ENCODE measurements at places on chromosomes 13 and 19. TPM values are rescaled to one million over a fixed set of nuclear protein-coding genes. Genes with fewer than 3 reads are reported as not detected.

- no peak for DNase-seq
- peaks cover 2% of the 10 kb centered on the region for H3K4me1 ChIP-seq
- no peak overlapping the region for H3K27ac ChIP-seq
- no peaks in the 10 kb centered on the region for H3K36me3 ChIP-seq
Observed at GRCh38 chr13:113357529-113357928, 6.4 kb downstream of the GRTP1 start.

DNA sequence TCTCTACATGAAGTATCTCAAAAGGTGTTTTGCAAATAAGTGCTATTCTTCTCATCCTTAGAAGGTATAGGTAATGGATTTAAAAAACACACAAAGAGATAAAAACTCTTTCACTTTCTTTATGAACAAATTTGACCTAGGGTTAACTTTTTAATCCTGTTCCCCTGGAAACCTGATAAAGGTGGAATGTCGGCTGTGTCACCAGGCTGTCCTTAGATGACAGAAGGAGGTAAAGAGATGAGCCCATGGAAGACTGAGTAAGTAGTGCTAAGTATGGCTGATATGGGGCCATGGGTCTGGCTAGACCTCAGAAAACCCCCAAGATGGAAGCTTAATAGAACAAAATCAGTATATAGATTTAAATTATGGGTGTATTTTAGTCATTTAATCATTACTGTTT is 153.8 kb upstream of the LSM14A start:
- no peak overlapping the region for H3K27ac ChIP-seq
- no peak for DNase-seq
- no peaks in the 10 kb centered on the region for H3K27me3 ChIP-seq
- no peak overlapping the region for H3K4me3 ChIP-seq
- H3K36me3 ChIP-seq = no peaks in the 10 kb centered on the region
- H3K4me1 ChIP-seq = no peaks in the 10 kb centered on the region

- peaks cover 5% of the 10 kb centered on the region for H3K4me1 ChIP-seq
- H3K4me3 ChIP-seq = no peak overlapping the region
- H3K36me3 ChIP-seq = no peaks in the 10 kb centered on the region
- no peak overlapping the region for H3K27ac ChIP-seq
- no peak for DNase-seq
Observed at GRCh38 chr13:77696006-77696878, 1.2 kb upstream of the SLAIN1 start.

IZUMO2 gene
- not detected for total RNA-seq

GRCh38 chr19:17767559-17767958 is 16.3 kb downstream of the FCHO1 start:
- no peak for DNase-seq
- no peak overlapping the region for H3K4me3 ChIP-seq
- no peaks in the 10 kb centered on the region for H3K27me3 ChIP-seq
- H3K36me3 ChIP-seq = no peaks in the 10 kb centered on the region

- no peak overlapping the region for H3K27ac ChIP-seq
- no peak for DNase-seq
- H3K4me1 ChIP-seq = peaks cover 2% of the 10 kb centered on the region
- H3K4me3 ChIP-seq = no peak overlapping the region
- H3K27me3 ChIP-seq = no peaks in the 10 kb centered on the region
- H3K36me3 ChIP-seq = no peaks in the 10 kb centered on the region
Observed at GRCh38 chr13:34207334-34207733, 389.4 kb downstream of the RFC3 start.

GRCh38 chr13:57075588-57075987 is 65.1 kb upstream of the PRR20A start:
- H3K4me1 ChIP-seq = no peaks in the 10 kb centered on the region
- no peak for DNase-seq
- H3K27me3 ChIP-seq = no peaks in the 10 kb centered on the region
- no peak overlapping the region for H3K4me3 ChIP-seq

DNA sequence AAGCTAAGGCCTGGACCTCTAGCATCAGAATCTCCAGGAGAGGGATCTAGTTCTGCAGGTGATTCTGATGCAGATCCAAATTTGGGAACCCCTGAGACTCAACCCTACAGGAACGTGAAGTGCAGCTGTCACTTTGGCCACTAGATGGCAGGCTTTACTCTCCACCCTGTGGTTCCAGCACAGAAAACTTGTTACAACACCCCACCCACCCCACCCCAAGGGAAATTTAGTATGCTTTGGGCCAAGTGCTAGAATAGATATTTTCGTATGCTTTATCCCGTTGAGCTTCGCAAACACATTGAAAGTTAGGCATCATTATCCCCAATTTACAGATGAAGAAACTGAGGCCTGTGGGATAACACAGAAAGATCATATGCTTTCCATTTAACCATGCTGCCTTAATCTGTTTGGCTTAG is 232.0 kb downstream of the B3GLCT start:
- no peak overlapping the region for H3K27ac ChIP-seq
- no peaks in the 10 kb centered on the region for H3K36me3 ChIP-seq
- no peaks in the 10 kb centered on the region for H3K4me1 ChIP-seq
- H3K27me3 ChIP-seq = no peaks in the 10 kb centered on the region
- DNase-seq = peak; percentile 42
- no peak overlapping the region for H3K4me3 ChIP-seq

DNA sequence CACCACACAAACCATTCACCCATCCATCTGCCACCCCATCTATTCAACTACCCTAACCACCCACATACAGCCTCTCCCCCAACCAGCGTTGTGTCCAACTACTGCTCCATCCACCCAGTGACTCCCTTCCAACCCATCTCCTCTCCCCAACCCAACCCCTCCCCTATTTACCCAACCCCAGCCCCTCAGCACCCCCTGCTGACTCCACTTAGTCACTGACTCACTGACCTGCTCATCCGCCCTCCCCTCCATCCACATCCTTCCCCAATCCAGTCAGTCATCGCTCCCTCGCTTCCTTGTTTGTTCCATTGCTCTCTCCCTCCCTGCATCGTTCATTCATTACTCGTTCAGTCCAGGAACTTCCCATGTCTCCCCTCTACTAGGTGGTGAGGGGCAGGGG is 39.2 kb downstream of the KCNC3 start:
- H3K4me3 ChIP-seq = no peak overlapping the region
- no peak overlapping the region for H3K27ac ChIP-seq
- no peak for DNase-seq

- no peak overlapping the region for H3K4me3 ChIP-seq
- H3K36me3 ChIP-seq = no peaks in the 10 kb centered on the region
- no peaks in the 10 kb centered on the region for H3K27me3 ChIP-seq
- no peak for DNase-seq
- no peak overlapping the region for H3K27ac ChIP-seq
Observed at GRCh38 chr19:16849168-16849567, 20.0 kb downstream of the SIN3B start.

- no peaks in the 10 kb centered on the region for H3K27me3 ChIP-seq
- no peaks in the 10 kb centered on the region for H3K36me3 ChIP-seq
- H3K4me1 ChIP-seq = no peaks in the 10 kb centered on the region
Observed at GRCh38 chr13:53276265-53276664, 247.7 kb downstream of the OLFM4 start.

- no peaks in the 10 kb centered on the region for H3K36me3 ChIP-seq
- no peak overlapping the region for H3K4me3 ChIP-seq
- DNase-seq = no peak
- H3K27ac ChIP-seq = no peak overlapping the region
- no peaks in the 10 kb centered on the region for H3K4me1 ChIP-seq
Observed at GRCh38 chr13:30697177-30697953, 38.0 kb upstream of the ALOX5AP start.

GRCh38 chr19:310141-310651 is 19.0 kb upstream of the PLPP2 start:
- H3K4me3 ChIP-seq = peak overlapping the region; percentile 14
- H3K36me3 ChIP-seq = no peaks in the 10 kb centered on the region
- no peak for DNase-seq
- peaks cover 2% of the 10 kb centered on the region for H3K4me1 ChIP-seq
- no peak overlapping the region for H3K27ac ChIP-seq
- H3K27me3 ChIP-seq = no peaks in the 10 kb centered on the region

DNA sequence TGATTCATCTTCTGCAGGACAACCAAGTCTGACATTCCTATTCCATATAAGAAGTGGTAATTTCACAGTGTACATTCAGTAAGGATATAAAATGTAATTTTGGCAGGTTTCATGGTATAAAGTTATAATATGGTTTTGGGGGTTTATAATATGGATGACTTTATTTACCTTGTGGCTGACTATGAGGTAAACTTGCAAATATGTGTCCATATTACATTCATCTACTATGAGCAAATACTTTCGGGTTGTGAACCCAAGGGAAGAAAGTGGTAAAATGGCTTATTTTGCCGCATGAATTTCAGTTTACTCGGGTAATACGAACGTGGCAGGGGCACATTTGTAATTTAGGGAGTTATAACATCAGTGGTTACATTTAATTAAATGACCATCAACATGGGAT is 86.7 kb upstream of the TNFSF11 start:
- no peaks in the 10 kb centered on the region for H3K4me1 ChIP-seq
- no peaks in the 10 kb centered on the region for H3K27me3 ChIP-seq
- H3K27ac ChIP-seq = no peak overlapping the region

DNA sequence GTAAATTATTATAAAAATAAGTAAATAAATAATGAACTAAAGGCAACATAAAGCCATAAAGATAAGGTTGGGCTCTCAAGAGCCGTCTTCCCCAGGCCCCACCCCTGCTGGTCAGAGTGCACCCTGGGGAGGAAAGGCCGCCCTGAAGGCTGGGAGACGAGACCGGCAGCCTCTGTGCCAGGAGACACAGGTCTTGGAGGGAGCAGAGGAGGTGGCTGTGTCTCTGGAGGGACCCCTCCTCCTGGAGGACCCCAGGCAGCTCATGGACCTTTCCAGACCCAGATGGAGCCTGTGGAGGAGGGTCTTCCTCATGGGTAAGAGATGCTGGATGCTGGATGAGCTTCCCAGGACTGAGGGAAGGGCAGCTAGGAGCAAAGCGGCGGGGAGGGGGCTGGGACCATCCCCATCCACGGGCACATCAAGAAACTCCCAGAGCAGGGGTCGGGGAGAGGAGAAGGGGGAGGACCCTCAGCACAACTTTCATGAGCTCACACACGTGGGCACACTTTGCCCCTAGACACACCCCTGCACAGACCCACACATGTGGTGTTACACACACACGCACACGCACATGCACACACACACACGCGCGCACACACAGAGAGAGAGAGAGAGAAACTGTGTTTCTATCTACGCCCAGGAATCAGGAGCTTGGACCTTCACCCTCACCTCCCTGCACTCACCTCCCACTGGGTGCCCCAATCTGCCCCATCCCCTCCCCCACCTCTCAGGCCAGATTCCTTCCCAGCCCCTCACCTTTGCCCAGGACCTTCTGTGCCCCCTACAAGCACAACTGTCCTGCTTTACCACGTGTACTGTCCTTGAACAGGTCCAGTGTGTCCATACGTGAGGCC is at the start of gene CEACAM18:
CEACAM18 (plus strand) TSS at position 159 of the 854 bp plus-strand sequence.
- no peaks in the 10 kb centered on the region for H3K36me3 ChIP-seq
- H3K4me1 ChIP-seq = no peaks in the 10 kb centered on the region
- DNase-seq = no peak
- no peaks in the 10 kb centered on the region for H3K27me3 ChIP-seq
- H3K4me3 ChIP-seq = no peak within 1 kb of the TSS
- no peak within 1 kb of the TSS for H3K27ac ChIP-seq

GRCh38 chr13:109418111-109418510 is 368.3 kb downstream of the IRS2 start:
- no peak overlapping the region for H3K27ac ChIP-seq
- H3K4me3 ChIP-seq = no peak overlapping the region
- DNase-seq = no peak
- no peaks in the 10 kb centered on the region for H3K36me3 ChIP-seq
- H3K4me1 ChIP-seq = no peaks in the 10 kb centered on the region
- H3K27me3 ChIP-seq = no peaks in the 10 kb centered on the region

DNA sequence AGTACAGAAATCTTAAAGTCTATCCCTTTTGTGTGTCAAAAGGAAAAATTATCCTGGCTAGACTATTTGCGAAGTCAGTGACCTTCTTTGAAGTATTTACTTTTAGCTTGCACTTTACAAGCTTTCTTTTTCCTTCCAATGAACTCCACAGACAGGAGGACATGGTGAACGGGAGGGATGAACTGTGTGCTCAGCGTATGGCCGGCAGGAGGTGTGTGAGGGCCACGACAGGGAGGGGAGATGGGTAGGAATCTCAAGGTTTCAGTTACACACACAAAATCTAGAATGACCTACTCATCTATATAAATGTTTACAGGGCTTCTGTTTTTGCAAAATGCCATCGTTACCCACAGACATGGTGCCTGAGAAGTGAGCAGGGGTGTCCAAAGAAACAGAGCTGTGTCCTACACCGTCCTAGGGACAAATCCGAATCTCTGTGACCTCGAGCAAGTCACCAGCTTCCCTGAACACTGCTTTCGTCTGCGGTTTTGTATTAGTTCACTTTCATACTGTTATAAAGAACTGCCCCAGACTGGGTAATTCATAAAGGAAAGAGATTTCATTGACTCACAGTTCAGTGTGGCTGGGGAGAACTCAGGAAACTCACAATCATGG is 537.2 kb downstream of the LIG4 start:
- no peak overlapping the region for H3K27ac ChIP-seq
- no peaks in the 10 kb centered on the region for H3K4me1 ChIP-seq
- H3K27me3 ChIP-seq = no peaks in the 10 kb centered on the region
- no peak for DNase-seq
- no peak overlapping the region for H3K4me3 ChIP-seq

A1BG gene
- 2.6 TPM for total RNA-seq

PLPP2 gene
- 75.0 TPM for total RNA-seq

- no peak for DNase-seq
- H3K27me3 ChIP-seq = no peaks in the 10 kb centered on the region
- H3K27ac ChIP-seq = no peak overlapping the region
- H3K4me3 ChIP-seq = no peak overlapping the region
Observed at GRCh38 chr19:16026131-16026530, 50.2 kb upstream of the TPM4 start.

DNA sequence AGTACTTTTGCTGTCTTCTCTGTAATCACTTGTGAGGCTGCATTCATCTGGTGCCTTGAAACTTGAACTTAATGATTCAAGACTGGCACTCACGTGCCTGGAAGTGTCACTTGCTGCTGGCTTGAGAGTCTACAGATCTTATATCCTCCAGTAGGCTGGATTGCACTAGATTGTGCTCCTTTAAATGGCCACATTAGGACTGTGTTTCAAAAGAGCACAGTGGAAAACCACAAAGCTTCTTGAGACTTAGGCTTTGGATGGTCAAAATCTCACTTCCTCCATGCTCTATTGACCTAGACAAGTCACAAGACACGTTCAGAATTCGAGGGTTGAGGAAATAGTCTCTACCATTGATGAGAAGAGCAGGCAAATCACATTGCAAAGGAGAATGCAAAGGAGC is 1278.8 kb upstream of the MIR17HG start:
- H3K4me3 ChIP-seq = no peak overlapping the region
- H3K27ac ChIP-seq = no peak overlapping the region
- no peaks in the 10 kb centered on the region for H3K4me1 ChIP-seq
- no peak for DNase-seq
- H3K36me3 ChIP-seq = no peaks in the 10 kb centered on the region

- H3K27me3 ChIP-seq = no peaks in the 10 kb centered on the region
- no peak overlapping the region for H3K27ac ChIP-seq
Observed at GRCh38 chr19:6443986-6444385, 10.4 kb upstream of the SLC25A41 start.

GRCh38 chr19:15191982-15192381 is 8.8 kb downstream of the NOTCH3 start:
- H3K4me1 ChIP-seq = no peaks in the 10 kb centered on the region
- H3K27ac ChIP-seq = no peak overlapping the region
- H3K27me3 ChIP-seq = no peaks in the 10 kb centered on the region
- H3K4me3 ChIP-seq = no peak overlapping the region
- DNase-seq = no peak

- H3K36me3 ChIP-seq = no peaks in the 10 kb centered on the region
- no peak overlapping the region for H3K4me3 ChIP-seq
- DNase-seq = no peak
- no peaks in the 10 kb centered on the region for H3K27me3 ChIP-seq
- no peak overlapping the region for H3K27ac ChIP-seq
- no peaks in the 10 kb centered on the region for H3K4me1 ChIP-seq
Observed at GRCh38 chr13:60150538-60150937, 13.2 kb downstream of the DIAPH3 start.

SIGLEC8 gene
- total RNA-seq = 0.24 TPM

Measured in ovary (tissue), 10 donors.